ENCODE measurements at places on chromosomes 13 and 19. TPM values are rescaled to one million over a fixed set of nuclear protein-coding genes. Genes with fewer than 3 reads are reported as not detected.

The ZNF358 gene
- total RNA-seq: 31.2 TPM

The SLC25A41 gene
- 0.07 TPM for total RNA-seq

The PROZ gene
- total RNA-seq: not detected

The TLE6 gene
- 2.7 TPM for total RNA-seq

The WDR87 gene
- total RNA-seq: not detected

The KCNN4 gene
- 3.3 TPM for total RNA-seq

The FLT3LG gene
- total RNA-seq: 3.5 TPM

The ZNF155 gene
- total RNA-seq: 7.5 TPM

The P2RY11 gene
- 10.1 TPM for total RNA-seq

The EBI3 gene
- not detected for total RNA-seq

The PRKCG gene
- not detected for total RNA-seq

The SIAH3 gene
- total RNA-seq: not detected

The UBA52 gene
- 599 TPM for total RNA-seq

The ZNF431 gene
- 7.7 TPM for total RNA-seq

The SOX1 gene
- total RNA-seq: not detected

The ZNF536 gene
- not detected for total RNA-seq

The EFNA2 gene
- not detected for total RNA-seq

The RNASEH2B gene
- total RNA-seq: 19.0 TPM

The CEACAM16 gene
- not detected for total RNA-seq

The TGFBR3L gene
- total RNA-seq: 5.6 TPM

The KRTDAP gene
- total RNA-seq: not detected

The LILRB4 gene
- not detected for total RNA-seq

The ZNF541 gene
- 0.07 TPM for total RNA-seq

The ACER1 gene
- not detected for total RNA-seq

The LRRC8E gene
- total RNA-seq: 3.1 TPM

The PABPC3 gene
- total RNA-seq: 0.10 TPM

The KL gene
- 0.20 TPM for total RNA-seq

The RPL18 gene
- 1,103 TPM for total RNA-seq

The CERS1 gene
- total RNA-seq: 11.6 TPM

The UHRF1 gene
- 23.0 TPM for total RNA-seq

The CACNG7 gene
- 1.7 TPM for total RNA-seq

The GPR12 gene
- not detected for total RNA-seq

The CYP2B6 gene
- total RNA-seq: not detected

The ERICH4 gene
- total RNA-seq: not detected

The OVOL3 gene
- total RNA-seq: not detected

The FOSB gene
- 5.7 TPM for total RNA-seq

The SLAIN1 gene
- 3.9 TPM for total RNA-seq

The JAK3 gene
- total RNA-seq: 7.1 TPM

The CDKN2D gene
- 11.6 TPM for total RNA-seq

The MAP4K1 gene
- total RNA-seq: 0.07 TPM

The OR7C1 gene
- not detected for total RNA-seq

The CD79A gene
- 0.07 TPM for total RNA-seq

The DIAPH3 gene
- total RNA-seq: 4.7 TPM

The LHB gene
- not detected for total RNA-seq

The TMEM161A gene
- 38.5 TPM for total RNA-seq

The YJEFN3 gene
- 0.26 TPM for total RNA-seq

The CNMD gene
- total RNA-seq: not detected

The SIN3B gene
- total RNA-seq: 44.0 TPM

The ZNF230 gene
- total RNA-seq: 2.9 TPM

The CCDC8 gene
- total RNA-seq: 20.0 TPM

The TMEM59L gene
- 4.1 TPM for total RNA-seq

The MEIOSIN gene
- not detected for total RNA-seq

The FGF21 gene
- total RNA-seq: not detected

All from smooth muscle cell of the pulmonary artery (primary cell).